ENCODE measurements at places on chromosomes 12 and 14. TPM values are rescaled to one million over a fixed set of nuclear protein-coding genes. Genes with fewer than 3 reads are reported as not detected.

GRCh38 chr14:74474376-74474775, 18.7 kb downstream of the NPC2 start:
- no peak for DNase-seq

ZDHHC22 gene
- polyA plus RNA-seq, result 0.10 TPM

GRCh38 chr14:23365732-23366425, 907 bp upstream of the EFS start:
- peak; percentile 85 for DNase-seq

- no peak for DNase-seq
Measured at GRCh38 chr12:54020591-54021405, 7.4 kb upstream of the HOXC6 start.

LRRC9 gene
- polyA plus RNA-seq, result 0.80 TPM

GTF2A1 gene
- polyA plus RNA-seq, result 5.2 TPM

GLIPR1L1 gene
- polyA plus RNA-seq, result not detected

GRCh38 chr12:11780521-11781101, 131.1 kb downstream of the ETV6 start:
- DNase-seq, result no peak

DNA sequence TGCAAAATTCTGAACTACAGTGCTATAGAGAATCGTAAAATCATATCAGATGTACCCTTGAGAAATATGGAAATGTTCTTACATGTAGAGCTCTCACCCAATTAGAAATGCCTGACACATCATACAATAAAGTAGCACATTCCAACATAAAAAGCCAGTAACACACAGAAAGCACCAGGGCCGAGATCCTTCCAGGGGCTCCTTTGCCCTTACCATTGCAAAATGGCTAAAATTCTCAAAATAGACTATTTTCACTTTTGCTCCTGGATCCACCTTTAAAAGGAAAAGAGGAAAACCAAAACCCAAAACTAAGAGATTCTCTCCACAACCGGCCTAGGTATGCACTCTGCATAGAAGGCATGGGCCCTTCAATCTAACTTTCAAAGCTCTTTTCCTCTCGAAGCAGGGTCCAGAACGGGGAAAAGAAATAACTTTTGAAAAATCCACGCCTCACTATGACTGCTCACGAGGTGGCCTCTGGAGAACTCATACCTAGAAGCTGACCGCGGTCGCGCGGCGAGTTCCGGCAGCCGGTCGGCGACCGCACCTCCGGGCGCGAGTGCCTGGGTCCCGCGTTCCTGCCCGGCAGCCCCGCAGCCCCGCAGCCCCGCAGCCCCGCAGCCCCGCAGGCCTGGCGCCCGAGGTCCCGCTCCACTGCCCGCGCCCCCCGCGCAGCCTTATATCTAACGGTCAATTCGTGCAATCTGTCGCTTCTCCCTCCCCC, 2.7 kb downstream of the OTX2 start:
- DNase-seq, result peak; percentile 51

GRCh38 chr12:56877195-56878009, 56.8 kb downstream of the SDR9C7 start:
- peak; percentile 8 for DNase-seq

DNA sequence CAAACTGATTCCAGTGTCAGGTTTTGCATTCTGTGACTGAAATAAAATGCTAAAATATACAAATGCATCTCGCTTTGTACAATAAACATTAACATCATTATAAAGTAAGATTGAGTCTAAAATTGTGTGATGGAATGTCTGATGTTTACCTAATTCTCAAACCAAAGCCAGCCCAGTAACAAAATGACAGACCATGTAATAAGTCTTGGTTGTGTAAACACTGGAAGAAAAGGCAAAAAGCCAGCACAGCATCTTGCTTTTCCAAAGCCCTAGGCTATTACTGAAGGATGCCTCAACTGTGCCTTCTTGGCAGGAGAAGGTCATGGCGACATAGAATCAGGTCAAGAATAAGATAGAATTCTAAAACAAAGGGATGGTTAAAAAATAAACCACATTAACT, 169.6 kb downstream of the EGLN3 start:
- peak; percentile 16 for DNase-seq

DNA sequence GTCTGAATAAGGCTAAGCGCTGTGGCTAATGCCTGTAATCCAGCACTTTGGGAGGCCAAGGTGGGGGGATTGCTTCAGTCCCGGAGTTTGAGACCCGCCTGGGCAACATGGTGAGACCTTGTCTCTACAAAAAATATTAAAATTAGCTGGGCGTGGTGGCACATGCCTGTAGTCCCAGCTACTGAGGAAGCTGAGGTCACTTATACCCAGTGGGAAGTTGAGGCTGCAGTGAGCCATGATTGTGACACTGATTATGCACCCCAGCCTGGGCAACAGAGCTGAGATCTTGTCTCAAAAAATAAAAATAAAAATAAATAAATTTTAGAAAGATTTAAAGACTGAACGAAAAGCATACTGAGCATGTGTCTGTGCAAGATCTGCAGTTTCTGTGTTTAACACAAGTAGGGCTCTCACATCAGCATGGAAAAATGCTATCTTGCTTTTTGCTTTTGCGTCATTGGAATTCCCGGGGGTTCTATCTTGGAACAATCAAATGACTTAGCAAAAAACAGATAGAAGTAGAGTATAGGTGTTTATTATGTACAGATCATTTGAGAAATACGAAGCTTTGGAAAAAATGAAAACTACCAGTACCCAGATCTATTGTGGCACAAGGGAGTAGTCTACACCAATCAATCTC, 161.9 kb downstream of the CAPZA3 start:
- no peak for DNase-seq

USP15 gene
- polyA plus RNA-seq, result 47.8 TPM

CLEC2A gene
- polyA plus RNA-seq, result not detected

- DNase-seq, result no peak
Measured at GRCh38 chr14:24798911-24799462, 165.0 kb upstream of the GZMB start.

- no peak for DNase-seq
Measured at GRCh38 chr14:55762595-55763232, 182.7 kb downstream of the KTN1 start.

LYZ gene
- not detected for polyA plus RNA-seq

All from cardiac muscle cell (in vitro differentiated cells and primary cell).